ENCODE measurements at places on chromosomes 7 and 10. TPM values are rescaled to one million over a fixed set of nuclear protein-coding genes. Genes with fewer than 3 reads are reported as not detected.

The ANKRD30A gene
- not detected for total RNA-seq

The PDE1C gene
- total RNA-seq, result 31.8 TPM

The HEPACAM2 gene
- not detected for total RNA-seq

The ADCYAP1R1 gene
- under 0.01 TPM for total RNA-seq

The GATA3 gene
- total RNA-seq, result 0.60 TPM

The OR6B1 gene
- not detected for total RNA-seq

The SDK1 gene
- total RNA-seq, result 10.7 TPM

The AGR3 gene
- total RNA-seq, result not detected

The PPP1R9A gene
- total RNA-seq, result 26.4 TPM

The FRMPD2 gene
- not detected for total RNA-seq

The SFR1 gene
- 4.7 TPM for total RNA-seq

The EPHA1 gene
- not detected for total RNA-seq

The ZNF425 gene
- 1.9 TPM for total RNA-seq

The NOS3 gene
- 38.1 TPM for total RNA-seq

Measured in tibial nerve (tissue), 4 donors.